Left renal cortex interstitium (tissue), 4 donors: ENCODE measurements at places on chromosomes 1 and 21.

GRCh38 chr1:54487571-54488050, 60.4 kb upstream of the ACOT11 start:
- no peak for DNase-seq

- no peak for DNase-seq
These were observed 4.3 kb upstream of the CALML6 start for GRCh38 chr1:1910651-1911331.

DNA sequence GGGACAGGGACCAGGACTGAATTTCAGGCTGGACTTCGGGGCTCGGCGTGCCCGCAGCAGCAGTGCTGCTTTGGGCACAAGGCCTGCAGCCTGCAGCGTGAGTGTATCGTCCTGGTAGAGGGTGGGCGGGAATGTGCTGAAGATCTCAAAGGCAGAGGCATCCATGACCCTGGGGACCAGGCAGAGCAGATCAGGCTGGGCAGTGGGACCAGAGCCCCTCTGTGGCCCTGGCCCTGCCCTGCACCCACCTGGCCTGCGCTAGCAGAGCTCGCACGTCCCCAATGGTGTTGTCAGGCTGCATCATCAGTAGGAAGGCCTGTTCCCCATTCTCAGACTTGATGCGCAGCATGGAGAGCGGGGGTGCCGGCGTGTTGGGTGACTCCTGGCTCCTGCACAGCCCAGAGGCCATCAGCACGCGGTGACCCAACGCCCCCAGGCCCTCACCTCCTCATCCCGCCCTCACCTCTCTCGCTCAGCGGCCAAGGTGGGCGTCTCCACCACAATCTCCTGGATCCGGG, 2.6 kb downstream of the SH3BGRL3 start:
- DNase-seq = no peak

GRCh38 chr1:170790175-170790574, 126.2 kb downstream of the PRRX1 start:
- DNase-seq = no peak

DNA sequence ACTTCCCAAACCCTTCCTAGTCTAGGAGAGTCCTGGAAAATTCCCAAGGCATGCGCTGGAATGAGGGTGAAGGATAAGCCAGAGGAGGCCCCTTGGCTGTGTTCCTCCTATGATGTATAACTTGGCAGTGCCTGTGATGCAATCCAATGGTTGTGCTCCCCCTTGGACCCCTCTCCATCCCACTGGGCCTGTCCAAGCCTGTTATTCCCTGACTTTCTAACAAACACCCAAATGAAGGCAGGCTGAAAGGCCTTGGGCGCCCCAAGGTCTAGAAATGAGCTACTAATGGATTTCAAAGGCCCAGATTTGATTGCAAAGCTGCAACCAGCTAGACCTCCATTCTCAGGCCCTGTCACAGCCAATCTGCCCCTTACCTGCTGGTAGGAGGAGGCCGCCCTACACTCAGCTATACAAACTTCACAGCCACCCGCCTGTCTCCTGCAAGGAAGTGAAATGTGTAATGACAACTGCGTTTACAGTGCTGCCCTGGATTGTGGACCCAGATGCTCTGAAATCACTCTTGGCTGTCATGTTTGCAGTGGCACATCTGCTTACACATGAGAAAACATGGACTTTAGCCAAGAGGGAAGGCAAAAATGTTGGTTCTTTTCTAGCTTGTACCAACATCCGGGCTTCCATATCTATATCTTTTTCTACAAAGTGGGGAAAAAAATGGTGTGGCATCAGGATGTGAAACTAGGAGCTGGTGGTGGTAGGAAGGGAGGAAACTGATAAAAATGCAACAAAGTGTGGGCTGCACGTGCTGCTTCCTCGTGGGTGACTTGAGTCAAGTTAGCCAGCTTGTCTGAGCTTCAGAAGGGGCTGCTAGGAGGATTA, 130.4 kb downstream of the TRABD2B start:
- no peak for DNase-seq

DNA sequence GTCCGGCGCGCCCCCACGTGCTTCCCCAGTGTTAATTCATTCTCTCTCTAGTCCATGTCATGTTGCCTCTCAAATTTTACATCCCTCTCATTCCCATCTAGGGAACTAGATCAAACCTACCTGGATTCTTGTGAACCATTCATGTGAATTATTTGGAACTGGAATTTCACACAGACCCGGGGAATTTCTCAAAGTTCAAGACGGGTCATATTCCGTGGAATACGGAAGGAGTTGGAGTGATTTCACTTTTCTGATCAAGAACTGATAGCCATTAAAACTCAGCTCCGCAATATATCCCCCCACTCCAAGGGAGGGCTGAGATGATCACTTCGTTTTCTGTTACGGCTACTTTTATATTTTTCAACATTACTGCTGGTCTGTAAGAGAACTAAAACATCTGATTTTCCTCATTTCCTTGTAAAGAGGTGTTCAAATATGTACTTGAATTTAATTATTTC, 1.0 kb upstream of the ENO1 start:
- no peak for DNase-seq

GRCh38 chr1:156123356-156124196, 9.1 kb downstream of the LMNA start:
- no peak for DNase-seq

GRCh38 chr1:111110197-111110899, 29.5 kb downstream of the DRAM2 start:
- DNase-seq = no peak

DNA sequence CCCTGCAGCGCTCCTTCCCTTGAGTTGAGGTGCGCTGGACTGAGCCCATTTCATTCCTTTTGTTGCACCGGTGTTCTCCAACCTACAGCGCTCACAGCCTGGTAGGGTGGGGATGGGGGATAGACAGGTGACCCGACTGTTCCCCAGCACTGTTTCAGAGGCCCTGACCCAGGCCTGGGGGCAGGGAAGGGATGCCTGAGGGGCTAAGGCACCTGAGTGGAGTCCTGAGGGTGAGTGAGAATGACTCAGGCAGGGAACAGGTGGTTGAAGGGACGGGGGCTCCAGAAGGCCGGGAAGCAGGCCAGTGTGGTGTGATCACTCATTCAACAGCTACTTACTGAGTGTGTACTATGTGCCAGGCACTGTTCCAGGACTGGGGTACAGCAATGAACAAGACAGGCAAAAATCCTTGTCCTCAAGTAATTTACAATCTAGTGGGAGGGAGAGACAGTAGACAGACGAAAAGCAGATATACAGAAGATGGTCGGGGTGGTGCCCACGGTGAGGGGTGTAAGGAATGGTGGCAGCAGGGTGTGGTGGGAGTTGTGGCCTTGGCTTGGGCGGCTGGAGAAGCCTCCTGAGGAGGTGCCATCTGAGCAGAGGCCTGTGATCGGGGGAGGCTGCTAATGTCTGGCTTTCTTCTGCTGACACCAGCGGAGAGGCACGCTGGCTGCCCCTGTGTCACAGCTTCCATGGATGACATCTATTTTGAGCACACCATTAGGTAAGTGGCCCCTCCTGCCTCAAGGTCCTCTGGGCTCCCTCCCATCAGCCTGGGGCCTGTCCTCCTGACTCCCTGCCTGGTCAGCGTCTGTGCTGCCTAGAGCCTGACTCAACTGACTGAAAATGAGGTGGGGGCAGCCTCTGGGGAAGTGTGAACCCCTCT, 37.4 kb downstream of the ACOT11 start:
- DNase-seq = no peak

- DNase-seq = no peak
These were observed 14.1 kb downstream of the C1orf87 start for GRCh38 chr1:60059468-60059867.

DNA sequence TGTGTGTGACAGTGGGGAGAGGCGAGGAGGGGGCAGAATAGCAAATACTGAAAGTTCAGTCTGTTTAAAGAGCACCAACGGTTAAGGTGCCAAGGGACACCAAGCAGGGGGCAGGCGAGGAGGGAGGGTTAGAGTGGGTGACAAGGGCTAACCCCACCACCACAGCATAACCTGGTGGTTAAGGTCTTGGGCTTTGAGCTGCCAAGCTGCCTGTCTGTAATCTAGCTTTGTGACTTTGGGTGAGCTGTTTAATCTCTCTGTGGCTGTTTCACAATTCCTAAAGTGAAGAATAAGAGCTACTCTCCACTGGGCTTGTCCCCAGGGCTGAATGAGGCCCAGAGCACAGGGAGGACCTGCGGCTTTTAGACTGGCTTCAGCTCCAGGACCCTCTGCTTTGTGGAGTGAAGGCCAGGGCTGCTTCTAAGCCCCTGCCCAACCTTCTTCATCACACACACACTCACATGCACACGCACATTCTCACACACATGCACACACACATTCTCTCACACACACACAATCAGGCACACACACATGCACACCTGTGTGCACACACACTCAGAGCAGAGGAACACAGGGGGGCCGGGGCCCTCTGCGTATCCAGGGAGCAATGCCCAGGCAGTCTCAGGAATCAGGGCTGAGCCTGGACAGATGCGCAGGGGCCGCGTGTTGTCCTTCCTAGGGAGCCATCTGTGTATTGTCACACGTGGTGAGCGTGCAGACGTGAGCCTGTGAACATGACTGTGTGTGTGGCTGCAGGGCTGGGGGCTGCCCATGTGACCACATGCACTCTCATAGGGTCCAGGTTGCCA, 101.6 kb upstream of the TARDBP start:
- no peak for DNase-seq

DNA sequence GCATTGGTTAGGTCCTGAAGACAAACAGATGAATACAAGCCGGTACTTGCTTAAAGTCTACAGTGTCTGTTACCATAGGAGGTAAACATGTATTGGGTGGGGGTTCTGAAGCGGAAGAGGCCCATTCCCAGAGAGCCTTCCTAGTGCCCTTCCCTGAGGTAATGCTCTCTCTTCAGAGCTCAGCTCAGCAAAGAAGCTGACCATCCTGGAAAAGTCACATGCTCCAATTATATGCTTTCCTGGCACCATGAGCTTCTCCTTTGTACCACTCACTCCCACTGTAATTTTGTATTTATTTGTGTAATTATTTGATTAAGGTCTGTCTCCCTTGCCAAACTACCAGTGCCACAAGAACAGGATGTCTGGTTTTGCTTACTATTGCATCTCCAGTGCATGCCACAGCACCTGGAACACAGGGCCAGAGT, 42.0 kb downstream of the RAB3B start:
- DNase-seq = no peak

DNA sequence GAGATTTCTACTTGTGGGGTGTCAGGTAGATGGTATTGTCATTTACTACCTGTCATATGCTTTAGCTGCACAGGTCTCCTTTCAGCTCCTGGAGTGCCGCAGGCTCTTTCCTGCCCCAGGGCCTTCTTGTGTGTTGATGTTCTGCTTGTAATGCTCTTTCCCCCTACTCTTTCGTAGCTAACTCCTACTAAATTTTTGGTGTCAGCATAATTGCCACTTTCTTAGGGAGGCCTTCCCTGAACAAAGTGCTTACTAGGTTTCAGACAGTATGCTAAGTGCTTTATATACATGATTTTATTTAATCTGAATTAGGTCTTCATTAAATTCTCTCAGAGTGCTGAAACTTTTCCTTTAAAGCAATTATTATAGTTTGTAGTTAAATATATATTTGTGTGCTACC, 4.8 kb upstream of the THEM4 start:
- DNase-seq = no peak

DNA sequence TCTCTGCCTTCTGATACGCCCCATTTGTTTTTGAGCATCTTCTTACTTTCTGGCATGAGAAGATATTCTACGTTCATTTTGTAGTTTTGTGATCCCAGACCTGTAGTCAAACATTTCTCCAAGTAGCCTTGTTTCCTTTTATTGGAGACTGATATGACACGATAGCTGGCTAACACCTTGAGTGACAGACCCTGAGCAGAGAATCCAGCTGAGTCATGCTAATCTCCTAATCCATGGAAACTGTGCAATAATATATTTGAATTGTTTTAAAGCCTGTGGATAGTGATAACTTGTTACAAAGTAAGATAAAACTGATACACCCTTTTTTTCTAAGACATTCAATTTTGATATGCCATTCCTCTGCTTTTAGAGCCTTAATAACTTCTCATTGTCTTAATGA, 1.2 kb upstream of the IFI44L start:
- DNase-seq = no peak

GRCh38 chr1:165603810-165604209, 27.2 kb upstream of the MGST3 start:
- DNase-seq = no peak

- DNase-seq = no peak
These were observed 44.0 kb downstream of the ODF2L start for GRCh38 chr1:86352086-86352485.

GRCh38 chr1:116270316-116271057, 102.6 kb upstream of the ATP1A1 start:
- DNase-seq = no peak

GRCh38 chr1:119482517-119483425, 24.2 kb upstream of the HSD3B1 start:
- no peak for DNase-seq

DNA sequence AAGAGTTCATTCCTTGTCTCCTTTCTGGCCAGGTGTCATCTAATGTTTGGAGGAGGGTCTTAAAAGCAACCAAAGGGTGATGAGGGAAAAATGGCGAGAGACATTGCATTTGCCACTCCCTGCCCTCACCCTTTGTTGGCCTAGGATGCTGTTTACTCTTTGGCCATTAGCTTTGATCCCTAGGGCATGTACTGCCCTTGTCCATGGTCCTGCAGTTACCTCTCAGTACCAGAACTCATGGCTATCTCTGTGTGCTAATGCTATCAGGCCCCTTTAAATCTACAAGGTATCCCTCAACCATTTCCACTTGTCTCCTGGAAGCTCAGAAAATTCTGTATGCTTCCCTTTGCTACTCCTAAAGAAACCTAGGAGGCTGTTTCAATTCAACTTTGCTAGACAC, 424.8 kb upstream of the PLXNA2 start:
- DNase-seq = no peak

DNA sequence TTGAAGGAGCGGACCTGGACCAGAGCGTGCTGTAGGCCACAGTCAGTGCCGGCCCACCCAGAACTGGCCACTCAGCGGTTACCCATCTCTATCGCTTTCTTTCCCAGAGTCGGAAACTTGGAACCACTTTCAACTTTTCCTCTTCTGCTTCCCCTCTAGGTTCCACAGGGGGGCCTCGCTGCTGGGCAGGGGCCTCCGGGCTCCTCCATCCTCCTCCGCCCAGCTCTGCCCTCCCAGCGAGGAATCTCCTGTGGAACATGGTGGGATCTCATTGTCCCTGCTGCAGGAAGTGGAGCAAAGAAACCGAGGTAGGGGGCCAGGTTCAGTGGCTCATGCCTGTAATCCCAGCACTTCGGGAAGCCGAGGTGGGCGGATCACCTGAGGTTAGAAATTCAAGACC, 139.2 kb downstream of the ETS2 start:
- no peak for DNase-seq

GRCh38 chr1:23224739-23225648, 7.7 kb upstream of the HTR1D start:
- DNase-seq = no peak

DNA sequence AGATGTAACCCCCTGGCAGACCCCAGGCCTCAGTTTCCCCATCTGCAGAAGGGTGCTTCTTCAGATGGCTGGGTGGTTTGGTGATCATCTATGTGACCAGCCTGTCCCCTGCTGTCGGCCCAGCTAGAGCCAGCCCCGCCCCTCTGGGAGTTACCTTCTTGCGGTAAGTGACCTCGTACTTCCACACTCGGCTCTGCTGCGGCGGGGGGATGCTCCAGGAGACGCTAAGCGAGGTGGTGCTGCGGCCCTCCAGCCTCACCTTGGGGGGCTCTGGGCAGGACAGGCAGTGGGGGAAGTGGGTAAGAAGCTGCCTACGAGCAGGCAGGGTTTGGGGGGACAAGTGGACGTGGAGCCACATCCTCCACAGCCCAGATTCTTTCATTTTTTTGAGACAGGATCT, 20.4 kb downstream of the EPHA2 start:
- no peak for DNase-seq

- no peak for DNase-seq
These were observed 57.0 kb upstream of the TARBP1 start for GRCh38 chr1:234535763-234536515.

GRCh38 chr1:177585302-177586220, 384.3 kb downstream of the SEC16B start:
- peak; percentile 62 for DNase-seq
